ENCODE measurements at places on chromosomes 7 and 10.

GRCh38 chr10:131131726-131132591 is 179.6 kb downstream of the TCERG1L start:
- DNase-seq = no peak

- DNase-seq = no peak
Measured at GRCh38 chr10:124917428-124918190, 24.3 kb upstream of the ZRANB1 start.

GRCh38 chr7:148624735-148625134 is 34.2 kb downstream of the C7orf33 start:
- DNase-seq = no peak

GRCh38 chr7:157044147-157044687 is 33.8 kb upstream of the MNX1 start:
- DNase-seq = no peak

GRCh38 chr10:112587729-112588128 is 140.7 kb downstream of the VTI1A start:
- DNase-seq = no peak

- DNase-seq = peak; percentile 34
Measured at GRCh38 chr7:15326044-15326644, 235.7 kb downstream of the AGMO start.

DNA sequence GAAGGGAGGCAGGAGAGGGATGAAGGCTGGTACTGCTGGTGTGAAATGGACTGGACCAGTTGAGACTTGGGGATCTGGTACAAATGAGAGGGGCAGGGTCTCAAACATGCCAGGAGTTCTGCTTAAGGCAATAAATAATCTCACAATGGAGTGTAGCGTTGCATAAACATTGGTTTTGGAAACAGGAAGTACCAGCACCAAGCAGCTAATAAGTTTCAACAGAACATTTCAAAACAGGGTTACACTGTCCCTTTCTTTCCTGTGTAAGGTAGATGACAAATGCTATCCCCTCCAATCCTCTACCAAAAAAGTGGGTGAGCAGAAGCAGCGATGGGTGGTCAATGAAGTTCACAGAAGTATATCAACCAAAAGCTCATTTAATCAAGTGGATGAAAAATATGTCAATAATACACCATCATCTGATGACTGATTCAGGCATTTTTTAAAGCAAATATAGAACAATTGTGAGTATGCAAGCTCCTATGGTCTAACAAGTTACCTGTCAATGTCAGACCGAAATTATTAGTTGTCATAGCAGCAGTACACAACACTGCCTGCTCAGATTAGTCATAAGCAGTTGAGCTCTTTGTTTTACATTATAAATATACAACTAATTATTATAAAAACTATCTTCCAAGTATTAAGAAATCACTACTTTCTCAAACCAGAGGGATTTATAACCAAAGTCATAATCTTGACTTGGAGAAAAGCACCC is 220.0 kb downstream of the FAM107B start:
- no peak for DNase-seq

DNA sequence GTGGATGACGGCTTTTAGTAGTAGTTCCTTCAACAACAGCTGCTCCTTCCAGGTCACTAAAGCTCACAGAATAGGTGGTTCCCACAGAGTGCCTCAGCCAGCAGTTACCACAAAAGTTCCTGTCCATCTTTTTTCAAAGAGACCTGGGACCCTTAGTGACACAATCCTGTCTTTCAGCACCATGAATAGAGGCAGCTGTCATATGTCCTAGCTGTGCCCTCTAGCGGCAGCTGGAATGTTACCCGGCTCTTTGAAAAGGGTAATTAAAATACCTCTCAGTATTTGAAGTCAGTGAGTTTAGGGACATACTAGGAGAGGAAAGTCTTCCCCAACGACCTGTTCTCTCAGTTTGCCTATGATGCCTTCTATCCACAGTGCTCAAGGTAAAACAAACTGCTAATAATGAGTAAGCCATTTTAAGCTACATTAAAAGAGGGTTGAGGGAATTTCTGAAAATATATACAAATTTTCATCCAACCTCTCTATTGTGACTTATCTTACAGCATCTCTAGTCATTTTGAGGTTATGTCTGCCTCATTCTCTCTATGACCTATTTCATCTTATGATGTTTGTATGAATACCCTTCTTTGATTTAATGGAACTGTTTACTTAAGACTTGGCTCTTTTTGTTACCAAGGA is 290.8 kb downstream of the NXPH1 start:
- DNase-seq = peak; percentile 79

GRCh38 chr7:157604661-157605381 is 268.0 kb downstream of the DNAJB6 start:
- DNase-seq = no peak

- DNase-seq = no peak
Measured at GRCh38 chr7:99740573-99741440, 5.8 kb upstream of the CYP3A7 start.

GRCh38 chr7:134535272-134535918 is 8.0 kb downstream of the AKR1B10 start:
- no peak for DNase-seq

DNA sequence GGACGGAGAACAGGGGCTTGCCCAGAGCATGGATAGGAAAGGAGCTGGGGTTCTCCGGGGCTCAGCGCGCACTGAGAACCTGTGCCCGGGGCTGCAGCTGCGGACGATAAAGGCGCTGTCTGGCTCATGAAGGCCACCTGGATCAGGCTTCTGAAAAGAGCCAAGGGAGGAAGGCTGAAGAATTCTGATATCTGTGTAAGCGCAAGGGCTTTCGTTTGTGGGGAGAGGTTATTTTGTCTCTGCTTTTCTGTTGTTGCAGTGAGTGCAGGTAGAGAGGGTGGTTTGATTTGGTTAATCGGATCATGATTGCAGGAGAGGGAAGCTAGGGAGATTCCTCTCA is 250.5 kb downstream of the NSUN6 start:
- DNase-seq = no peak

DNA sequence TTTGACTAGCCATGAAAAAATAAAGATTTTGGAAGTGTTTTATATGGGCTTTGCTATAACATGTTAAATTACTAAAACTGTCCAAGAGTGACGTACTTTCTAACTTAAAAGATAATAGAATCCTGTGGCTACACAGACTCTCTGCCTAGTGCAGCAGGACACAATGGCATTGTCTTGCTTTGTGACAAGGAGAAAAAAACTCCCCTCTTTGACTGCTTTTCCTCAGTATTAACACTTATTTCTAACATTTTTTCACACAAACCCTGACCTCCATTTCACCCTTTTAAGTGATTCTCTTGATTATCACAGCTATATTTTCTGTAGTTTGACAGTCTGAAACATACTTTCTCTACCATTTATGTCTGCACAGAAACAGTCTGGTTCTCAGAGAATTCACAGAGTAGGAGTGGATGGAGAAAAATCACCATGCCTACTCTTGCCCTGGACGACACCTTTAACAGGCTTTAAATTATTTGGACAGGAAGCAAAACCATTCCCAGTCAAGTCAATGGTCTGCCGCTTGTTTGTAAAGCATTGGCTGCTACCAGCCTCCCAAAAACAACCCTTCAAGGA is 336.3 kb upstream of the SMIM30 start:
- no peak for DNase-seq

- DNase-seq = no peak
Measured at GRCh38 chr7:91787931-91788330, 92.6 kb downstream of the MTERF1 start.

GRCh38 chr10:11870461-11870780 is 47.3 kb downstream of the PROSER2 start:
- no peak for DNase-seq

GRCh38 chr7:135160098-135160857 is 10.2 kb downstream of the CYREN start:
- DNase-seq = no peak

GRCh38 chr10:91901784-91902677 is 7.3 kb downstream of the FGFBP3 start:
- DNase-seq = peak; percentile 56

GRCh38 chr10:12322583-12323131 is 26.7 kb upstream of the CAMK1D start:
- DNase-seq = no peak
